Foreskin keratinocyte (primary cell): ENCODE measurements at places on chromosomes 1 and 21. TPM values are rescaled to one million over a fixed set of nuclear protein-coding genes. Genes with fewer than 3 reads are reported as not detected.

GRCh38 chr1:10607228-10607627 lies 132.5 kb downstream of the PEX14 start:
- no peak for DNase-seq

GRCh38 chr1:1833916-1834325 lies 55.7 kb upstream of the NADK start:
- DNase-seq, result no peak

Gene SMPDL3B
- polyA plus RNA-seq, result 0.48 and 0.63 TPM in 2 replicates

Gene KCNH1
- not detected in 2 replicates for polyA plus RNA-seq
